CD8-positive, alpha-beta memory T cell (primary cell): ENCODE measurements at places on chromosomes 16 and 17. TPM values are rescaled to one million over a fixed set of nuclear protein-coding genes. Genes with fewer than 3 reads are reported as not detected.
A peak's percentile ranks its signal among the peaks of the same experiment; 100 is the strongest.

DNA sequence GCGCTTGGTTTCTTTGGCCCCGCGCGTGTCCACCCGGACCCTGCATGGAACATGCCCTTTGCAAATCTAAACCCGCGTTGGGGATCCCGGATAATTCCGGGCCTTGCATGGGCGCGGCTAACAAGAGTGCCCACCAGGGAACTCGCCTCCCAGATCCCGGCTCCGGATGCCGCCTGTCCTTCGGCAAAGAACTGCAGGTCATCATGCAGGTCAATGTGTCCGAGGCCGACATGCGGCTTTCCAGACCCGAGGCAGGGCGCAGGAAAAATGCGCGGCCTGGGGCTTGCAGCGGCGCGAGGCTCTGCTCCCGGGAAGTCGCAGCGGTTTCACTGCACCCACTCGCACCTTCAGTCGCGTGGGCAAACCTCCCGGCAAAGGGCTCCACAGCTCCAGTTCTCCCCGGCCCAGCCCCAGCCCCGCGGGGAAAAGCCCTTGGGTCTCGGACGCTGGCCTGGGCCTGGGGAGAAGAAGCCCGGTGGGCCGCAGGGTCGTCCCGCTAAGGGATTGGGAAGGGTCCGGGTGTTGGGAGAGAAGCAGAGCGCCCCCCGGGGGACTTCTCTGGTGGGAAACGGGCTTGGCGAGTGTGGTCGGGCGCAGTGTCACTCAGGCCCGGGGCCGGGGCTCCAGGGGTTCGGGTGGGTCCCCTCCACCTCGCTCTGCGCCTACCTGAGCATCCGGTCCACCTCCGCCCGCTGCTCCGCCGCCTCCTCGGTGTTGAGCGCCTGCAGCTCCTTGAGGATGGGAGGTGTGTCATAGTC is 805 bp downstream of the HNF1B start:
- no peak for DNase-seq

DNA sequence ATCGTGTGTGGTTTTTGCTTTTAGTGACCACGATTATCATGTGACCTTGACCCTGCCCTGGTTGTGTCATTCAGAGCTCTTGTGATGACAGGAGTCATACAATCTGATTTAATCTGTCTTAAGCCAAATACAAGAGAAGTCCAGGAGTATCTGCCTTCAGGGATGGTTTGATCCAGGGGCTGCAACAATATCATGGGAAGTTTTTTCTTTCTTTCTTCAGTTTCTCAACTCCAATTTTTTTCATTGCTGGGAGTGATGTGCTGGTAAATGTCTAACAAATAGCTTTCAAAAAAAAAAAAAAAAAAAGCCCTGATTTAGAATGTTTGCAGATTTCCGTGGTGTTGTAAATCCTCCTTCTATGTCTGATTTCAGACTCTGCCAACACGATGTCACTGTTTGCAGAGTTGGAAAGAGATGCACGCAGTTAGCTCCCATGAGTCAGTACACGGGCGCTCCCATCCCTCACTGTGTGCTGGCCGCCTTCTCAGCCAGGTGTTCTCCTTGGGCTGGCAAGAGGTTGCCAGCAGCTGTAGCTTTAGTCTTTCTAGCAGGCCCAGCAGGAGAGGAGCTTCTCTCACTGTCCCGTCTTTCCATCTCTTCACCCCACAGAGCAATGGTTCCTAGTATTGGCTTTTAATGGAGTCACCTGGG is 229.7 kb downstream of the SNX29 start:
- no peak for DNase-seq

DNA sequence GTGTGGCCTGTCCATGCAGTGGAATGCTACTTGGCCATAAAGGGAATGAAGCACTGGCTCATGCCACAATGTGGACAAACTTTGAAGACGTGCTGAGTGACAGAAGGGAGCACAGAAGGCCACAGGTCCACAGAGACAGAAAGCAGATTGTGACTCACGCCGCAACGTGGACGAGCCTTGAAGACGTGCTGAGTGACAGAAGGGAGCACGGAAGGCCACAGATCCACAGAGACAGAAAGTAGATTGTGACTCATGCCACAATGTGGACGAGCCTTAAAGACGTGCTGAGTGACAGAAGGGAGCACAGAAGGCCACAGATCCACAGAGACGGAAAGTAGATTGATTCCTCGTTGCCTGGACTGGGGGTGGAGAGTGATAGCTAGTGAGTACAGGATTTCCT is 19.2 kb downstream of the ZC3H18 start:
- DNase-seq = no peak

DNA sequence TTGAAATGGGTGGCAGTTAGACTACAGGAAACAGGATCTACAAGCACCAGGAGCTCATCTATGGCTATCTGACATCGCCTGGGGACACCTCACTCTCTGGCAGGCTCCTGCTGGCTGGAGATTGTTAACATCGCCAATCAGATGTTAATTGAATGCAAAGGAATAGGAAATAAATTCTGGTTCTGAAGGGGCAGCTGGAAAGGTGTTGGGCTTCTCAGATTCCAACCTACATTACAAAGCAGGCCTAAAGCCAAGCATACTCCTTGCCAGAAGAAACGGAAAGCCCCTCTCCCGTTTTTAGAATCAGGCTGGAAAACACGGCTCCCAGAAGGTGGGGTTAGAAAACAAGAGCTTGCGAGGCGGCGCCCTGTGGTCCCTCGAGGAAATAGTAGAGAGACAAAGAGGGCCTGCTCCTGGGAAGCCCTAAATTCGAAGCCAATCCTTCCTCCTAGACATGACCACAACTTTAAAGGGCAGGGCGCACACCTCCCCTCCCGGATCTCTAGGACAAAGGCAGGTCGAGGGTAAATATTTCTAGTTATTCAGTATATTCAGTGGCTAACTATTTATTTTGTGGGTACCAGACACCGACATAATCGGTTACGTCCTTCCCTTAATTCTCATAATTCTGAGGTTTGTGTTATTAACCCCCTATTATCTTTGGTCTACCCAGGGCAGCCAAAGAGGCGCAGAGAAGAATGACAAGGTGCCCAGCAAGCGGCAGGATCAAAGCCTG is 763 bp upstream of the TOM1L1 start:
- no peak for DNase-seq

GRCh38 chr17:71118039-71118438 is 948.7 kb downstream of the KCNJ2 start:
- no peak for DNase-seq

KRTAP1-5 gene
- not detected for total RNA-seq

DNA sequence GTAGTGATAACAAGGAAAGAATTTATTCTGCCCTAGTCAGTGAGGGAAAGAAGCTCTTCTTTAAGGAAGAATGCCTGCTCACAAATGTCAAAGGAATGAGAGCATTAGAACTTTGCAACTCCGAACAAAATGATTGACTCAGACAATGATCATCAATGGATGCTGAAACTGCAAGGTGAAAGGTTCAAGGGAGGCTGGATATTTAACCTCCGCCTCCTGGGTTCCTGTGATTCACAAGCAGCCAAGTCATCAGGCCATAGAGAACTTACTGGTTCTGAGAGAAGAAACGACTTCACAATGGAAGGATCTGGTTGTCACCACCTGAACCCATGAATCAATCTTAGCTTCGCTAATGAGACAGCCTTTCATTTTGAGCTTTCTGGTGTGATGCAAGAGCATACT is 16.0 kb upstream of the SCNN1B start:
- no peak for DNase-seq

GRCh38 chr16:48608452-48608851 is 1.5 kb downstream of the N4BP1 start:
- no peak for DNase-seq

DNA sequence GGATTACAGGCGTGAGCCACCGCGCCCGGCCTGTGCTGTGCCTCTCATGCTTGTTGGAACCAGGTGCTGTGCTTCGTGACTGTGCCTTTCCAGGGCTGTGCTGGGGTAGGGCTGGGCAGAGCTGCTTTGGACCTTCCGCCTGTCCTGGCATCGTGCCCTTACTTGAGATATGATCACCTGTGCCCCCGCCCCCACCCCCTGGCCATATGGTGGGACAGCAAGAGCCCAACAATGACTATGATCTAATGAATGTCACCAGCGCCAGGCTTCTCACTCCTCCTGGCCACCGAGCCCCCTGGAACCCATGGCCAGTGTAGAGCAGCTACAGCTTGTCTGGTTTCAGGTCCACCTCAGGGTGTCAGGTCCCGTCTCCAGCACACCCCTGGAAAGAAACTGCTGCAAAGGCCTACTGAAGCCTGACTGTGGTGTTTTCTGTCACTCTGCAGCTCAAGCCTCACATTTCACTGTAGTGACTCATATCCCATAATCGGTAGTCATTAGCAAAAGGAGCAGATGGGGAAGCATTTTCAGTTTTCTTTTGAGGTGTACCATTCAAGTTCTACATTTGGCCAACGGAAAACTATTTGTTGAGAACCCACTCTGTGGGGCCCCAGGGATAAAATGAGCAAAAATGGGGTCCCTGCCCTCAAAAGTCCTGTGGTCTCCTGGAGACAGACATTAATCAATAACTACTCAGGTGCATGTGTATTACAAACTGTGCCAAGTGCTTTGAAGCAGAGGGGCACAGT is 22.1 kb downstream of the FCSK start:
- no peak for DNase-seq

DNA sequence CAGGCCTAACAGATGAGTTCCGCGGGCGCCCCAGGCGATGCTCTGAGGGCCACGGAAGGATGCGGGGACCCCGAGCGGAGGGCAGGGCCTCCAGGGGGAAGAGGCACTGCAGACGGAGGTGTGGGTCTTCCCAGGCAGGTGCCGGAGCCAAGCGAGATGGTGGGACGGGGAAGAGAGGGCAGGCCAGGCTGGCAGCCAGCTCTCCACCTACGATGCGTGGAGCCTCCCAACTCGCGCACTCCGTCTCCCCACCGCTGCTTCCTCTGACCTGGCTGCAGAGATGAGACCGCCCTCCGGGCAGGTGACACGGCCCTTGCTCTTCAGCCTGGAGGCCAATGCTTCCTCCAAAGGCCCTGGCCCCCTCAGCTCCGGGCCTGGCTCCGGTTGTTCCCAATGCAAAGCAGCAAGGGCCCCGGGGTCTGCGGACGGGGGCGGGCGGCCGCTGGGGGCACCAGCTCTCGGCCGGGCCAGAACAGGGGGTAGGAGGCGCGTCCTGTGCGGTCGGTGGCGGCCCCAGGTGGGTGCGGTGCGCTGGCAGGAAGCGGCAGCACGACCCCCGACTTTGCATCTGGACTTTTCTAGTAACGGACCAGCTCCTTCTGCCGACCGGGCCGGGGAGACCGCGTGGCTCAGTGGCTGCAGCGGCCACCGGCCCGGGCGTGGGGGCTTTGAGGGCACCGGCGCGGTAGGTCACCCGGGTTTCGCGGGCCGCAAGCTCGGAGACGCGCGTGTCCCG is 1.5 kb upstream of the SOX8 start:
- DNase-seq = no peak

DNA sequence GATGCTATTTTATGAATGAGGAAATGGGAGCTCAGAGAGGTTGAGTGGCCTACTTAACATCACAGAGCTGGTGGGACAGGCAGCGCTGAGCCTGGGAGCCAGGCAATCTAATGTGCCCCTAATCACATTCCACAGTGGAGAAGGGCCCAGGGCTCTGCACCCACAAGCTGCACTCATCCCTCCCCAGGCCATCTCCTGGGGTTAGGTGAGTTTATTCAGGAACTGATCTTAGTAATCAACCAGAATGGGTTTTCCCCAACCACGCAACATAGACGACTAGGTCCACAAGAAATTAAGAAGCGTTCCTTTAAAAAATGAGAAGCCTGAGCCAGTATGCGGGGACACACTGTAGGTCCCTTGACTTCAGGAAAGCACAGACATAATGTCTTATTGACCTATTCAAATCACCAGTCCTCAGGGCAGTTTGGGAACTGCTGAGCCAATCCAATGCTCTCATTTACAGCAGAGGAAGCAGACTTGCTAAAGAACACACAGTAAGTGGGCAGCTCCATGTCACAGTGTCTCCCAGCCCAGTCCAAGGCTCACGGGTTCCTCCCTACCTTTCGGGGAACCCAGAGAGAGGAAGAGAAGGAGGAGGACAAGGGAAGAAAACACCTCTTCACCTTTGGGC is 2.3 kb downstream of the MPP3 start:
- DNase-seq = no peak

DNA sequence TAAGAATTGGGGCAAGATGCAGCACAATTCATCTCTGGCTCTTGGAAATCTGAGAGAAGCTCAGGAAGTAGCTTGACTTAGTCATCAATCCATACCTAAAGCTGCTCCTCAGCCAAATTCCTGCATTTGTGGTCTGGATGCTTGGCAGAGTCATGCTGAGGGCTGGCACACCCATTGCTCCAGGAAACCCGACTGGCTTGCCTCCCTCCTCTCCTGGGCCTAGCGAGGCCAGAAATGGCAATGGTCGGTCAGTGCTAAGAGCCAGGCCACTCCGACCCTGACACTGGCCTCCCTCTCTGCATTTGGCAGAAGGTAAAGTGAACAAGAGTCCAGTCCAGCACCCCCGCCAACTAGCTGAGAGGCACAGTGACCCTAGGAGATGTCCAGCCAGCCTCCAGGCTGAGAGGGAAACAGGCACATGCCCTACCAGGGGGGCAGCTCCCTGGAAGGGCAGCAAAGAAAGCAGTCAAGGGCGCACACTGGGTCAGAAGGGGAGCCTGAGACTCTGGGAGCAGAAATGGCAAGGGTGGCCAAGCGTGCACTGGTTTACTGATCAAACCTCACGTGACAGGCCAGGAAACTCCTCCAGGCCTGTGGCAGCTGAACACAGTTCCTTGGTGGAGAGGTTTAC is 10.0 kb downstream of the POLDIP2 start:
- no peak for DNase-seq

KDM6B gene
- 89.7 TPM for total RNA-seq

DNA sequence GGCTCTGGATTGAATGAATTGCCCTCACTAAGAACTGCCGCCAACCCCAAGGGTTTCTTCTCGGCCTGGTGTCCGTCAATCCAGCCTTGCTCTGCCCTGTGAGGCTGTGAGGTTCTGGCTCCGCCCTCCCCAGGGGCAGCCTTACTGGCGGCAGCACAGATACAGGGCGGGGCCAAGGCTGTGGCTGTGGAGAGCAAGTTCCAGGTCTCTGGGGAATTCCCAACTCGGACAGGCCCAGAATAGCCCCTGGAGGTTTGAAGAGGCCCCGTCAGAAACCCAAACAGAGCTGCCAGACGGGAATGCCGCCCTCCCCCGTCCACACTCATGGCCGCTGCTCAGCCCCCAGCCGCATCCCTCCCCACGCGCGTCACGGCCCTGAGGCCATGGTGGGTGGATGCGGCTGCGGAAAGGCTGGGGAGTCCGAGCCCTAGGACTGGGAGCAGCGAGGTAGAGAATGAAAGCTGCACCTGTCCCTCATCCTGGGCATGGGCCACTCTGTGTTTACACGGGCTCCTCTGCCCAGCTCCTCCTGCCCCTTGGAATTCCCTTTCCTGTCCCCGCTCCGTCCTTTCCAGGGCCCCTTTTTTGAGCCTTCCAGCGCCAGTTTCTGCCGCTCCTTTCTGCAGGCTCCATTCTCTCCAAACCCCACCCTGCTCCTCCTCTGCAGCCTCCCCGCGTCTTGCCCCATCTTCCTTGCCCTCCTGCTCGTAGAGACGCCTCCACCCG is 660 bp upstream of the PRRT2 start:
- peak; percentile 58 for DNase-seq
